ENCODE measurements at places on chromosomes 2 and 18.

GRCh38 chr2:5701266-5701665, 9.1 kb downstream of the SOX11 start:
- DNase-seq, result no peak

DNA sequence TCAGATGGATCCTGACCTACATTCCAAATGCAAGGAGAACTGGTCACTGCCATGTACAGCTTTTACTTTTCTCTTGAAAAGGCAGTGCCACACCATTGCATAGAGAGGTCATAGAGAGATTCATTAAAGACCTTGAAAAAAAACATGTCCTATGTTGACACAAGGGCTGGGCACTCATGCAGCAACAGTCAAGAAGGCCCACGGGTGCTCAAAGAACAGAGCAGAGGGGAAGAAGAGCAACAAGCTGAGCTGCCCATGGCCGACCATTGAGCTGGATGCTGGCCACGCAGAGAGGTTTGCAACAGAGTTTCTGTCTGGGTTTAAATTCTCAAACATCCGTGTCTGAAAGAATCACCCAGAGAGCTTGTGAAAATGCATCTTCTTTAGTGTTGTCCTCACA, 99.1 kb downstream of the ADD2 start:
- DNase-seq, result no peak

DNA sequence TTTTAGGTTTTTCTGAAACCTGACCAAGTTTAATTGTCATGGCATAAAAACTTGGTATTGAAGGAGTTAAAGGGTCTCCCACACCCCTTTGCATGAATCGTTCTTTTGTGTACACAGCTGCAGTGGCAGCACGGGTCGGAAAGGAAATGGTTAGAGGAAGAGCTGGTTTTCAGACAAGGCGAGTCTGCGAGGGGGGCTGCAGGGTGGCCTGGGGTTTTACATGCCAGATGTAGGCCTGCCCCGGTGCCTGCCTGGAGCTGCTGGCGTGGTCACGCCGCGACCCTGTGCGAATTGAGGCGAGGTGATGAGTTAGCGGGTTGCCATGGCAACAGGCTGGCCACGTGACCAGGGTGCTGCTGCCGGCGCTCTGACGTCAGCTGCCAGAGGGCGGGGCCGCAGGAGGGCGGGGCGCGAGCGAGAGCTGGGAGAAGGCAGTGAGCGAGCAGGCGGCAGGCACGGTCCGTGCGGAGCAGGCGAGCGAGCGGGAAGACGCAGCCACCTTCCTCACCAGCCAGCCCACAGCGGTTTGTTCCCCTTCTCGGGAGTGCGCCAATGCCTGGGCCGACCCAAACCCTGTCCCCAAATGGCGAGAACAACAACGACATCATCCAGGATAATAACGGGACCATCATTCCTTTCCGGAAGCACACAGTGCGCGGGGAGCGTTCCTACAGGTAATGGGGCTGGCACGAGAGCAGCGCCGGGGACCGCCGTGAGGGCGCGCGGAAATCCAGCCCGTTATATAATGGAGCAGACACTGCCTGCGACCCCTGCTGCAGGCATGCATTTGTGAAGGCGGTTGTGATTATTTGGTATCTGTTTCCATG, at the start of gene MAPRE2:
Gene MAPRE2, plus strand, starts transcription at position 426 of the 827 bp plus-strand sequence. Its CDS starts 127 bp downstream, at position 553.
- DNase-seq, result peak; percentile 98

- no peak for DNase-seq
Observed at GRCh38 chr18:79442508-79443221, 46.9 kb downstream of the NFATC1 start.

DNA sequence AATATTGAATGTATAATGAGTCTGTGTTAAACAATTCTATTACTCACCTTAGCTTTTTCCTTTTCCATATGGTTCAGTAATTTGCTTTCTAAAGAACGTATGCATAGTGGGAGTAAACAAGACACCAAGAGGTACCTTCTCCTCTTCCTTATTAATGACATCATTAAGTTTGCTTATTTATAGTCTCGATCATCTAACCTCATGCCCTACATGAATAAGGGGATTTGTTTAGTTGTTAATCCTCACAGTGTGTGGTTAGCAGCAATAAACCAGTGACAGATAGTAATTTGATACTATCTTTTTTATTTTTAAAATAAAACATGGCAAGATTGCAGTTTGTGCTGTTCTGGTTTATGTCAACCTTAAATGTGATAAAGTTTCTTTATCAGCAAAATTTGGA, 69.7 kb downstream of the COBLL1 start:
- DNase-seq, result no peak

DNA sequence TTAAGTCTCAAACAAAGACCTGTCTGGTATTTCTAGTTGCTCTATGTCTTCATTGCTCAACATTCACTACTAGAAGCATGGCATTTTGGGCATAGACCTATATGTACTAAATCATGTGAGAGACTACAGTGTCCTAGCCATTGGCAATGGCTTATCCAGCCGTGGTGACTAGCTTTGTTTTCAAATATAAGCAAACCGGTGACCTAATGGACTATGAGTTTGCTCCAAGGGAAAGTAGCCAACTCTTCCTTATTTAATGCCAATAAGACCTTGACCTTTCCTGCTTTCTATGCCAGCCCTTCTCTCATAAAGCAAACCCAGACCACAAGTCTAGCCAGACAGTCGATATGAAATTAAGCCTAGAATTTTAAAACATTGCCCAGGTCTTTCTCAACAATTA, 113.7 kb upstream of the CREB1 start:
- no peak for DNase-seq

- peak; percentile 67 for DNase-seq
Observed at GRCh38 chr2:174336501-174337336, 2.0 kb downstream of the SP9 start.

- DNase-seq, result no peak
Observed at GRCh38 chr2:230327418-230328154, 593 bp downstream of the SP140L start.

- DNase-seq, result no peak
Observed at GRCh38 chr2:227374158-227374557, 4.9 kb downstream of the TM4SF20 start.

GRCh38 chr2:163667064-163667887, 68.5 kb downstream of the FIGN start:
- DNase-seq, result no peak

- no peak for DNase-seq
Observed at GRCh38 chr18:58288921-58289797, 245.1 kb downstream of the NEDD4L start.

GRCh38 chr2:30239308-30239985, 8.1 kb downstream of the LBH start:
- peak; percentile 65 for DNase-seq
